ENCODE measurements at places on chromosomes 1 and 21.

GRCh38 chr1:153577138-153577537 is 11.5 kb upstream of the S100A2 start:
- no peak for DNase-seq

- no peak for DNase-seq
Observed at GRCh38 chr1:17350083-17350482, 21.9 kb upstream of the PADI6 start.

DNA sequence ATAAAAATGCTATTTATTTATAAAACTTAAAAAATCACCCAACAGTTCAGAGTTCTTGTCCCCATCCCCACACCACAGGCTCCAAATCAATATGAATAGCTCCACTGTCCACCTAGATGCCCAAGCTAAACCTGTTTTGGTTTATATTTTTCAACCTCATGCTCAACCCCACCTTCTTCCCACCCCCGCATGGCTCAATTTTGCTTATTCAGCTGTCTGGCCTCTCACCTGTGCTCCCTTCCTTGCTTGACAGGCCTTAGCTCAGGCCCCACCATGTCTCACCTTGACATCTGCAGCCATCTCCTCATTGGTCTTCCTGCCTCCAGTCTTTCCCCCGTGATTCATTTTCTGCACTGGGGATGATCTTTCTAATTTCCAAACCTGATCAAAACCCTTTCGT is 17.8 kb downstream of the COA7 start:
- DNase-seq: no peak

DNA sequence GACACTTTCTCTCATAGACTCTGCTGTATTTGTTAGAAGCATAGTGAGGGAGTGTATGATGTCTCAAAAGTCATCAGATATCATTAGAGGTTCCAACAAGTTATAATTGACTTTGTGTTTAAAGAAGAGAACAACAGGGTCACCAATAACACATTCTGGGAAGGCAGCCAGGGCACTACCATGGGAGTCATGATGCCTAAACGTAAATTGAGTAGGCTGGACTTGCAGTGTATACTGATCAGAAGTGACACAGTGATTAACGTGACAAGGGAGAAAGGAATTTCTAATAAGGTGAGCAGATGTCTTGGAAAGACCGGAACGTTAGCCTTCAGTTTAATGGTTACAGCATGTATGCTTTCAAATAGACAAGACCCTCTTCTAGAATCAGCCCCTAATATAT is 973.2 kb downstream of the NCAM2 start:
- DNase-seq: no peak

- peak; percentile 97 for DNase-seq
Observed at GRCh38 chr1:209747580-209748262, 8.1 kb upstream of the TRAF3IP3 start.

GRCh38 chr1:64043976-64044375 is 159.4 kb upstream of the UBE2U start:
- DNase-seq: no peak

DNA sequence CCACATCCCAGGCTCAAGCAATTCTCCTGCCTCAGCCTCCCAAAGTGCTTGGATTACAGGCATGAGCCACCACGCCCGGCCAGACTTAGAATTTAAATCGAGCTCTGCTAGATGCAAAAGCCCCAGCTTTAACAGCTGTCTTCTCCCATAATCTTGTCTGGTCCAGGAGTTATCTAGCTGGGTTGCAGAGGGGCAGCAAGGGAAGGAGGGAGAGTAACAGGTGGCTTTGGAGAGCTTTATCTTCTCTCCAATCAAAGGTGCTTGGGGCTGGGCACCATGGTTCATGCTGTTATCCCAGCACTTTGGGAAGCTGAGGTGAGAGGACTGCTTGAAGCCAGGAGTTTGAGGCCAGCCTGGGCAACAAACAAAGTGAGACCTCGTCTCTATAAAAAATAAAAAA is 3.9 kb downstream of the RHBG start:
- no peak for DNase-seq

GRCh38 chr1:71948561-71948960 is 333.8 kb downstream of the NEGR1 start:
- DNase-seq: no peak

DNA sequence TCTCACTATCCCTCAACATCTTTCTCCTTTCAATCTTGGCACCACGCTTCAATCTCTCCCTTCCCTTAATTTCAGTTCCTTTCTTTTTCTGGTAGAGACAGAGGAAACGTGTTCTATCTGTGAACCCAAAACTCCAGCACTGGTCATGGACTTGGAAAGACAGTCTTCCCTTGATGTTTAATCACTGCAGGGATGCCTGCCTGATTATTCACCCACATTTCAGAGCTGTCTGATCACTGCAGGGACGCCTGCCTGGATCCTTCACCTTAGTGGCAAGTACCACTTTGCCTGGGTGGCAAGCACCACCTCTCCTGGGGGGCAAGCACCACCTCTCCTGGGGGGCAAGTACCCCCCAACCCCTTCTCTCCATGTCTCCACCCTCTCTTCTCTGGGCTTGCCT is 27.8 kb downstream of the SELL start:
- no peak for DNase-seq

DNA sequence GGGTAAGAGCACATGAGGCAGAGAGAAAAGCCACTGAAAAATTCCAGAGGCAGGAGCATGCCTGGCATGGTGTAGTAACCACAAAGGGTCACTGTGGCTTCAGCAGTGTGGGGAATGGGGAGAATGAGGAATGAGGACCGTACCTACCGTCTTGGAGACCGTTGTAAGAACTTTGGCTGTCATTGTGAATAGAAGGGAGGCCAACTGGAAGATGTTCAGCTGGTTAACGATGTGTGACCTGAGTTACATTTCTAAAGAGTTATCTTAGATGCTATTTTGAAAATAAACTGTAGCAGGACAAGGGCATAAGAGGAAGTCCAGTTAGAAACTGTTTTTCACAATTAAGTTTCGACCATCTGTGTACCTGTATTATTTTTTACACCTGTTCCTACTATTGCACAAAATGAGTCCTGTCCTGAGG is 365.5 kb upstream of the SGIP1 start:
- no peak for DNase-seq

DNA sequence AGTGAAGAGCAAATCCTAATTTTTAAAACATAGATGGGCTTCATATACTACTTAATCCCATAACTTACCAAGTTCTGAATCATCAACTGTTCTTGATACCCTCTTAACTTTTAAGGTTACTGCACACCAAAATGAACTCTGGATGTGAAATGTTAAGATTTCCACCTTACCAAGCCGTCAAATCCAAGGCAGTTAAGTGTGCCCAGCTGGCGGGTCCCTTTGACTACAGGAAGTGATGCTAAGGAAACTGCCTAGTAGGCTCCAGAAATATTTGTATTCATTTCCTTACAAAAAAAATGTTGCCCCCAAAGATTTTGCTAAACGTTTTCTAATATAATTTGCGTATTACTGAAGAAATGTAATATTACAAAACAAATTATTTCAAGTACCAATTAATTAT is 10.7 kb downstream of the NRIP1 start:
- DNase-seq: no peak

- DNase-seq: no peak
Observed at GRCh38 chr1:33902486-33903209, 38.8 kb downstream of the HMGB4 start.

DNA sequence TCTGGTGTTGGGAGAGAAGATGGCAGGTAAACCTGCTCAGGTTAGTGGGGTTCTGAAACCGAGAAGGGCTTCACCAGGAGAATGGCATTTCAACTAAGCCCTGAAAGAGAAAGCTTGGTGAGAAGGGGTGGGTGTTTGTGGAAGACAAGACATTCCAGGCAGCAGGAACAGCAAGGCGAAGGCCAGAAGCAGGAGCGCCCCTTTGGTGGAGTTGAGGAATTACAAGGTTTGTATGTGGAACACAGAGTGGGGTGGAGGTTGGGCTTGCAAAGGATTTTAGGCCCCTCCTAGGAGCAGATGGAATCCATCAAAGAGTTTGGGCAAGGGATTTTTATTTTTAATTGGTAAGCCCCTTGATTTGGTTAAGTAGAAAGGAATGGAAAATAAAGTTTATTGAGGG is 24.8 kb upstream of the ELOA start:
- no peak for DNase-seq

- DNase-seq: no peak
Observed at GRCh38 chr1:156863631-156864030, 3.0 kb downstream of the NTRK1 start.

DNA sequence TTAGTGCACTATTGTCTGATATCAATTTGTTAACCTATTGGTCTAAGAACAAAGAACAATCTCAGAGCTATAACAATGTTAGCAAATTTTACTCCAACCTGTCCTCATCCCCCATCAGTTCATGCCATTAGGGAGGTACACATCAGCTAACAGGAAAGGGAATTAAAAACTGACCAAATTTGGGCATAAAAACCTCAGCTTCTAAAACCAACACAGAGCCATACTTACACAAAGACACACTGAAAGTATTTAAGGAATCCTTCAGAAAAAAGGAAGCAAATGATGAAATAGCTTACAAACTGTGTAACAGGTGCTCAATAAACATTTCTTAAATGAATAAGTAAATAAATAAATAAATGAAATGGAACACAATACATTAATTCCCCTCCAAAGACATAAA is 89.2 kb downstream of the TTLL7 start:
- DNase-seq: no peak

GRCh38 chr1:119554183-119554582 is 47.2 kb downstream of the HSD3B1 start:
- DNase-seq: no peak

GRCh38 chr1:244548558-244549115 is 87.6 kb downstream of the CATSPERE start:
- no peak for DNase-seq

DNA sequence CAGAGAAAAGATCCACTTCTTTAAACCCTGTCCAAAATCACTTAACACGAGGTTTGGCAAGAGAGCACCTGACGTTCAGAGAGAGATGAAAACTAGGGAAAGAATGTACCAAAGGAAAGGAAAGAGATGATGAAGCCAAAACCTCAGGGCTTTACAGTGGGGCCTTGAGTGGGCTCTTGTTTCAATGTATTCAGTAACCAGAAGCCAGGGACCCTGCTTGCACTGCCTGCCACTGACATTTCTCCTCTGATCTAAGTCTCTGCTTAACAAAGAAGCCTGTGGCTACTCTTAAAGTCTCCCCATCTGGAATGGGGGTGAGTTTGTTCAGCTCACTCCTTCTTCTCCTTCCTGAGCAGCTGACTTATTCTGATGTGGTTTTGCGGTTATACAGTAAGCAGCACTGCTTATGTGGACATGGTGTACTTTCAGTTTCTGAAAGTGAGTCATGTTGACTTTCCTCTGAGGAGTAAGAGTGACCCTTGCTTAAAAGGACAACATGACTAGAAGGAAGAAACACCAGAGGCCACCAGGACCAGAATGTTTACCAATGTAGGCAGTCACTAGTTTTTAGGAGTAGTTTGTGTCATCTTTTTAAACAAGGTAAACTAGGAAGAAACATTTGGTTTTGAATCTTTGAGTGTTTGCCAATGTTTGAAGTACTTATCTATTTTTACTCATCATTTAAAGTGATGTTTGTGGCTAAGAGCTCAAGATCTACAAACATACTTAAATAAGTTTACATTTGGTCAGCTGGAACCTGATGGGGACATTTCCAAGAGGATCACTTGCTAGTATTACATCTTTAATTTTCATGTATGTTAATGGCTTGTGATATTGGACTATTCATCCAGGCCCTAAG is 87.4 kb downstream of the FASLG start:
- no peak for DNase-seq

GRCh38 chr1:162498496-162498810 is 835 bp downstream of the UHMK1 start:
- no peak for DNase-seq

- no peak for DNase-seq
Observed at GRCh38 chr1:245166471-245166885, 11.7 kb downstream of the KIF26B start.

DNA sequence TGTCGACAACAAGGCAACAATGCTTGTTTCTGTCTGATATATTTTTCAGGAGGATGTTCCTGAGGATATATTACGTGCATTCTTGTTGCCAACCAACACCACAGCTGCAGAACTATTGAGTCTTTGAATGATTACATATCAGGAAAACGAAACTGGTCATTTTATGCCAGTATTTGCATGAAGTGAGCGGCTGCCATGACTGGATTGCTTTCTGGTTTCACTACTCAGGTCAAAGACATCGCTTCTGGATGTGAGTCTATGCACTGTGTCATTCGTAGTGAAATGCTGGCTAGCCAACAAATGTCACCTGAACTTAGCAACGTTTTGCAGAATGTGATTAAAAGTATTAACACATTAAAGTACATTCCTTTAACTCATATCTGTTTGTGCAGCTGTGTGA is 35.8 kb upstream of the OLFM3 start:
- DNase-seq: no peak

GRCh38 chr1:215273838-215274516 is 191.4 kb downstream of the KCNK2 start:
- no peak for DNase-seq

DNA sequence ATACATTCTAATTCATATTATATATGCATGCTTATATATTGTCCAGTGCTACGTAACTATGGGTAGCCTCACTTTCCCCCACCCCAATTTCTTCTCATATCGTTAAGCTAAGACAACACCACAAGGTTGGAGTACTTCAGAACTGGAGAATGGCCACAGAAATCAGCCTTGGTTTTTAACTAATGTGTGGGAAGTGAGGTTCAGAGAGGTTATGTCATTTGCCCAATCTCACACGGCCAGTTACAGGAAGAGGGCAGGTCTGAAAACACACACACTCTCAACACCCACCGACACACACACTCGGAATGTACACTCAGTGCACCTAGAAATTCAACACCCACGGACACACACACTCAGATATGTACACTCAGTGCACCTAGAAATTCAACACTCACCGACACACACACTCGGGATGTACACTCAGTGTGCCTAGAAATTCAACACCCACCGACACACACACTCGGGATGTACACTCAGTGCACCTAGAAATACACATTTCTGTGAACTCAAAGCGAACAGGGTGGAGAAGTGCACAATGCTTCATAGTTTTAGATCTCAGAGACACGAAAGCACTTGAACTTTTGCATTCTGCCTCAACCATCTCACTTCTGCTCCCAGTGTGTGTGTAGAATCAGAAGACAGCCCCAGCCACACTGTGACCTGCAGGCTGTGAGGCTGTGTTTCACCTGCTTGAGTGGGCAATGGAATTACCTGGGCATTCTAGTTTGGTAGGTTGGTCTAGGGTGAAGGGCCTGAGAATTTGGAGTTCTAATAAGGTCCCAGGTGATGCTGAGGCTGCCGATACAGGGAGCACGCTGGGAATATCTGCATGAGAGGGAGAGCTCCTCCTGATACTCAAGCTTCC is 170.4 kb downstream of the CLIC6 start:
- no peak for DNase-seq

DNA sequence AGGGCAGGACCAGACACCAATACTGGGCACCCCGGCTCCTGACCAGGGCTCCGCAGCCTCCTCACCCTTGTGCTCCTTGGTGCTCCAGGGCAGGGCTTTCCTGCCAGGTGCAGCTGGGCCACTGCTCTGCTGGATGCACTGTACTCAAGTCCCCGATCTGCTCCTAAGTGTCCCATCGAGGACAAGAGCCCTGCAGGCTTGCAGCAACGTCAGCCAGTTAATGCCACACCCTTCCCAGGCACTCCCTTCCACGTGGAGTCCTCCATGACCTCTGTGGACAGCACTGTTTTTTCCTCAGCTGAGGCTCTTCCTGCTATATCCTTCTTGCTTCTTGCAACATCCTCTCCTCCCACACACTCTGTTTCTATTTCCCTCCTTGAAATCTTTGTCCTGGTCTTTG is 94.0 kb upstream of the NGF start:
- no peak for DNase-seq
